ENCODE measurements at places on chromosomes 3 and 15.

GRCh38 chr3:167116120-167116922, 263.8 kb downstream of the ZBBX start:
- no peak for DNase-seq

DNA sequence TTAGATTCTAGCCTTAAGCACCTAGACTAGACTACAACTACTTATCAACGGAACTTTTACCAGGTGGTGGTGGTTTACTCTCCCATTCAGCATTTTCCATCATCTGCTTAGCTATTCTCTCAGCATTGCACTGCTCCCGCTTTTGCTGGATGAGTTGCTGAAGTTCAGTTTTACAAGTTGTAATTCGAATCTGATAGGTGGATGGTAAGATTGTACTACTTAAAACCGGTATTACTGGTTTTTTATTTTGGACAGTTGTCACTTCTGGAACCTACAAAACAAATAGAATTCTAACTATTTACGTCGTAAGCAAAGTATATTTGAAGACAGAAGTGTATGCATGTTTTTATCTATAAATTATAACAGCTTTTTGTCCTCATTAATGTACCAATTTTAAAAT, 41.1 kb downstream of the PIK3R4 start:
- no peak for DNase-seq

DNA sequence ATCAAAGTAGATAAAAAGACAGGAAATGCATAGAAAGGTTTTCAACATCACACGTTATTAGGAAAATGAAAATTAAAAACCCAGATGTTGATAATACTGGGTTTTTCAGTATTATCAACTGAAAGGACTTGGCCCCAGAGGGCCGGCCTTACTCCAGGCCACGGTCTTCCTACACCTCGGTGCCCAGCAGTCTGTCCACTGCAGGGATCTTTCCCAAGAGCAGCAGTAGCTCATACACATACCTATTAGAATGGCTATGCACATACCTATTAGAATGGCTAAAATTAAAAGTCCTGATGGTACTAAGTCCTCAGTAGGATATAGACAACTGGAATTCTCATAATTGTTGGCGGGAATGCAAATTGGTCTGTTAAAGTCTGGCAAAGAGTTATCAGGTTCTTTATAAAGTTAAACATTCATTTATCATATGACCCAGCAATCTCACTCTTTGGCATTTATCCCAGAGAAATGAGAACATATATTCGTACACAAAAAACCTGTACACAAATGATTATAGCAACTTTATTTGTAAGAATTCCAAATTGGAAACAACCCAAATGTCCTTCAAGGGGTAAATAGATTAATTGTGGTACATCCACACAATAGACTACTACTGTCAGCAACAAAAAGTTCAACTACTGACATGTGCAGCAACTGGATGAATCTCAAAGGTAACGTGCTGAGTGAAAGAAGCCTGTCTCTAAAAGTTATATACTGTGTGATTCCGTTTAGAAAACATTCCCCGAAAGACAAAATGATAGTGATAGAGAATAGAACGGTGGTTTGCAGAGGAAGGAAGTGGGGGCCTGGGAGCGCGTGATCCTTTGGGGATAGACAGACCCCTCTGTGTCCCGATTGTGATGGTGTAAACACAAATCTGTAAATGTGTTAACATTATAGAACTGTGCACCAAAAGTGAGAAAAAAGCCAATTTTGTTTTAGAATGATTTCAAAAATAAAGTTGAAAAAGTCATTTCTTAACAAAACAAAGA, 62.3 kb downstream of the MCTP2 start:
- no peak for DNase-seq

- no peak for DNase-seq
Measured at GRCh38 chr15:74442604-74443003, 8.8 kb upstream of the SEMA7A start.

DNA sequence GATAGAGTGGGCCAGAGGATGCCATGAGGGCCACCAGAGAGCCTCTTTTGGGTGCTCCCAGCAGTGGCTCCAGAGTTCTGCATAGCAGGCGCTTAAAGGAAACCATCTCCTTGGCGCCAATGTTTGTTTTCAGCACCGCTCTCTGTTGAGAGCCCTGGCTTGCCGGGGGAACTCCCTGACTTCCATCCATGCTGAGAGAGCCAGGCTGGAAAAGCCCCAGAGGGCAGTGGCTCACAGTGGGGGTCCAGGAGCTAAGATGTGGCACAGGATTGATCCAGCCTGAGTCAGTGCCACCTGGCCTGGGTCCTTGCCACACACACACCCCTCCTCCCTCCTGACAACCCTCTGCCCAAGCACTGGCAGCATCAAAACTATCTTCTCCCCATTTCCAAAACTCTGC, 50.4 kb upstream of the HACD2 start:
- no peak for DNase-seq

DNA sequence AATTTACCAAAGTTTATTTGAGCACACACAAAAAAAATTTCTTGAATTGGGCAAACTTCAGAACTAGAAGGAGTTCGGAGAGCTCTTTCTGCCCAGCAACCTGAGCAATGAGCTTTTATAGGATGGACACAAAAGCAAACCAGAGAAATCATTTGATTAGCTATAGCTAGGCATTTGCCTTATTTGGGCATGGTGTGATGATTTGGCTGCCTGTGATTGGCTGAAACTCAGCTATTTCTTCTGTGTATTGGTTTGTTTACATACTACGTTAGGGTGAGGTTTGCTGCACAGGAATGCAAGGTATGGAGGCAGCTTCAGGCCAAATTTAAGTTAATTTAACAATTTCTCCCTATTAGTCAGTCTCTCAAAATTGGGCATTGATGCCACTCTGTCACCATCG, 65.1 kb downstream of the NEK11 start:
- no peak for DNase-seq

GRCh38 chr15:39565851-39566250, 15.0 kb upstream of the THBS1 start:
- no peak for DNase-seq

DNA sequence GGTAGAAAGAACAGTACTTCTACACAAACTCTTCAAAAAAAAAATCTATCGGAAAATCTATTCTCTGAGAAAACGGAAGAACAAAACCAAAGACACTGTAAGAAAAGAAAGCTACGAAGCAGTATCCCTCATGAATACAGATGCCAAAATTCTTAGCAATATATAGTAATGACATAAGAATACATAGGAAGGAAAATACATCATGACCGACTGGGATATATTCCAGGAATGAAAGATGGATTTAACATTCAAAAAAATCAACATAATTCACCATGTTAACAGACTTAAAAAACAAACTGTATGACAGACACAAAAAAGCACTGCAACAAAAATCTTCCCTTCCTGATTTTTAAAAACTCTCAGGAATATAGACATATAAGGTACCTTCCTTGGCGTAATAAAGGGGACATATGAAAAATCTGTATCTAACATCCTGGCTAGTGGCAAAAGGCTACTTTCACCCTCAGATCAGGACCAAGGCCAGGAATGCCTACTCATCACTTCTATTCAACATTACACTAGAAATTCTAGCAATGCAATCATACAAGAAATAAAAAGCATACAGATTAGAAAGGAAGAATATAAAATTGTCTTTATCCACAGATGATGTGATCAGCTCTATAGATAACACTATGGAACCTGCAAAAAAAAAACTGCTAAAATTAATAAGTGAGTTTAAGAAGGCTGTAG, 77.6 kb upstream of the XXYLT1 start:
- no peak for DNase-seq

DNA sequence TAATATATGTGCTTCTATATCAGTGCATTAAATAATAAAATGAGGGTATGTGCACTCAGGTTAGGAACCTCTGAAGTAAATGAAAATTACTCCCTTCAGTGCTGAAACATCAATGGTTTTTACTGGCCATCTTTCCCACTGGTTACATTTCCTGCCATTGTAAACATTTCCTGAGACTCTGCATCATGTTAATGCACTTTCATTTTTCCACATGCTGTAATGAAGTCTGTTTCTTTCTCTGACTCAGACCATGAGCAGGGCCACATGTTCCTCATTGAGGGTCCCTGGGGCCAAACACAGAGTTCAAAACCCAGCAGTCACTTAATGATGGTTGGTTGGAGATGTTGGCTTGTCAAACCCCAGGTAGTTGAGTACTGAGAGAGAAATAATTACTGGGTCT, 15.3 kb downstream of the FAM3D start:
- DNase-seq: no peak

GRCh38 chr3:190424108-190424477, 25.6 kb downstream of the TMEM207 start:
- DNase-seq: no peak

GRCh38 chr3:141377377-141377776, 9.1 kb downstream of the ZBTB38 start:
- DNase-seq: no peak

GRCh38 chr3:66931699-66932098, 66.4 kb upstream of the KBTBD8 start:
- no peak for DNase-seq

DNA sequence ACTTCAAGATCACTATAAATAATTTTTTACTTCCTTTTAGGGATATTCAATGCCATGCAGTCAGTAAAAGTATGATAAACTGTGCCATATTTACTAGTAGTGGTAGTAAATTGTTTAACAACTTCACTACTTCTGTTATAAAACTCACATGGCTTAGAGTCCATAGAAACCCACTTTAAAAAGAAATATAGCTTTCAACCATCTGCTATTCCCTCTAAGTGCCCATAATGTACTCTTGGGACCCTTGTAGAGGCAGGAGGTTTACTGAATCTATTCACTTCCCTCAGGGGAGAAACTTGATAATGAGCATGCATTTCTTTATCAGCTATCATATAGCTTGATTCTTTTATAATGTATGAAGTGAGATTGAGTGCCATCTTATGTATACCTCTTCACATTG, 1448.4 kb upstream of the ALCAM start:
- no peak for DNase-seq

DNA sequence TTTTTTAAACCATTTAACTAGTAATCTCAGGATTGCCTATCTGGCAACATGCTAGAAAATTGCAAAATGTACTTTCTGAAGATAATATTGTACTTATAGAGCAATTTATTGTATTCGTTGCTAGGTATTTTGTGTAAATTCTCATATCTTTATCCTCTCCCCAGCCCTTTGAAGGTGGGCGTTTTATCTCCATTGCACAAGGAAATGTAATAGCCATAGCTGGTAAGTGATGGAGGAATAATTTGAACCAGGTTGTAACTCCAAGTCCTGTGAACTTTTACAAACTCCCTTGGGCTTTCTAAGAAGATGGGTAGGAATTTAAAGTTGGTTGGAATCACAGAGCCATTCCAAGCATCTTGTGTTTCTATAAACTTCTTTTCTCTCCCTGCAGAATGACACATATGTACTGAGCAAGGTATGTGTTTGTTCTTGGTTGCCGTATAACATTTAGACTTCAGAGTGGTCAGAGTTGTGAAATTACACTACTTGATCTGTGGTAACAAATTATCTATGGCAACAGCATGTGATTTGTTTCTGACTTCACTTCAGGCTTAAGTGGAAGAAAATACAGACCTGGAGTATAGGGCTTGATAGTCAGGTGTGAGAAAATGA, 170.9 kb downstream of the AKAP13 start:
- no peak for DNase-seq

DNA sequence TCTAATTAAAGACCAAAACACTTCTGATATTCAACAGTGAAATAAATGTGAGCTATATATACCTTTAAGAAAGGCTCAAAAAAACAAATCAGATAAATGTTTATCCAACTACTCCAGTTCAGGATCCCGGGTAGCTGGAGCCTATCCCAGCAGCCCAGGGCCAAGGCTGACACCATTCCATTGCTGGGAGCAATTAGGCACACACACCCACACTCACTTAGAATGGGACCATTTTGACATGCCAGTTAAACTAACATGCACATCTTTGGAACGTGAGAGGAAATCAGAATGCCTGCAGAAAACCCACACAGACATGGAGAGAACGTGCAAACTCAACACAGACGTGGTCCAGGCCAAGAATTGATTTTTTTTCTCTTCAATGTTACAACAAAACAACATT, 30.0 kb upstream of the PLSCR4 start:
- no peak for DNase-seq

GRCh38 chr15:99895956-99896311, 162.7 kb upstream of the LYSMD4 start:
- DNase-seq: no peak

- DNase-seq: no peak
Measured at GRCh38 chr3:44478606-44479094, 1.2 kb upstream of the ZNF445 start.

GRCh38 chr15:60840306-60840702, 361.4 kb upstream of the ICE2 start:
- DNase-seq: no peak

GRCh38 chr3:54087581-54088410, 34.6 kb upstream of the CACNA2D3 start:
- DNase-seq: no peak

Measured in right renal cortex interstitium (tissue), 3 donors.